Activated CD4-positive, alpha-beta T cell treated with anti-CD3 and anti-CD28 coated beads, Interleukin-2, amount 10 ng/mL, durations not matched to agents 7 days and 5 days (primary cell): ENCODE measurements at places on chromosomes 1 and 21. TPM values are rescaled to one million over a fixed set of nuclear protein-coding genes. Genes with fewer than 3 reads are reported as not detected.

The CYP2J2 gene
- total RNA-seq, result 2.9 TPM

The ITLN2 gene
- total RNA-seq, result not detected

The CCDC185 gene
- not detected for total RNA-seq

The BTBD8 gene
- total RNA-seq, result 1.6 TPM

The LAMC2 gene
- 0.05 TPM for total RNA-seq

The SIK1 gene
- total RNA-seq, result 8.2 TPM

The C1orf185 gene
- total RNA-seq, result not detected

The ABCA4 gene
- total RNA-seq, result not detected

The USP16 gene
- total RNA-seq, result 39.9 TPM

The MAP10 gene
- total RNA-seq, result 4.0 TPM

The EPHX1 gene
- total RNA-seq, result 1.8 TPM

The NPL gene
- 2.7 TPM for total RNA-seq

The NMNAT2 gene
- not detected for total RNA-seq

The S100A12 gene
- total RNA-seq, result not detected

The PLPPR4 gene
- total RNA-seq, result not detected

The PGLYRP4 gene
- not detected for total RNA-seq

The SYCP1 gene
- total RNA-seq, result not detected

The SH3D21 gene
- 6.5 TPM for total RNA-seq

The DTL gene
- total RNA-seq, result 64.9 TPM

The TNNI3K gene
- not detected for total RNA-seq

The BSND gene
- 0.05 TPM for total RNA-seq

The TNFRSF1B gene
- 167 TPM for total RNA-seq

The TNFRSF4 gene
- 52.8 TPM for total RNA-seq

The EFCAB14 gene
- 88.1 TPM for total RNA-seq

The OR2L3 gene
- total RNA-seq, result not detected

The NFASC gene
- total RNA-seq, result 0.23 TPM

The TMEM234 gene
- 15.0 TPM for total RNA-seq

The SPRTN gene
- 12.5 TPM for total RNA-seq

The KCNQ4 gene
- total RNA-seq, result 0.23 TPM

The OR2T2 gene
- not detected for total RNA-seq

The IQGAP3 gene
- total RNA-seq, result 25.5 TPM

The ANGPTL1 gene
- total RNA-seq, result not detected

The EPRS1 gene
- 112 TPM for total RNA-seq

The FCRL2 gene
- not detected for total RNA-seq

The CLDN17 gene
- not detected for total RNA-seq

The CFHR3 gene
- not detected for total RNA-seq

The BARHL2 gene
- total RNA-seq, result not detected

The KCNJ10 gene
- total RNA-seq, result not detected

The SLAMF1 gene
- total RNA-seq, result 70.6 TPM

The GPR161 gene
- total RNA-seq, result 0.17 TPM

The LPAR3 gene
- total RNA-seq, result 1.3 TPM

The TPTE gene
- not detected for total RNA-seq

The KIF14 gene
- 31.6 TPM for total RNA-seq

The LRRC53 gene
- not detected for total RNA-seq

The FCGR2B gene
- not detected for total RNA-seq

The S100A9 gene
- 0.77 TPM for total RNA-seq
